ENCODE measurements at places on chromosomes 2 and 18.

- no peak for DNase-seq
Measured at GRCh38 chr2:69122271-69122670, 109.3 kb downstream of the ANTXR1 start.

GRCh38 chr2:32386739-32387138 lies 29.9 kb downstream of the BIRC6 start:
- no peak for DNase-seq

- DNase-seq: no peak
Measured at GRCh38 chr18:48629730-48630324, 91.0 kb downstream of the CTIF start.

DNA sequence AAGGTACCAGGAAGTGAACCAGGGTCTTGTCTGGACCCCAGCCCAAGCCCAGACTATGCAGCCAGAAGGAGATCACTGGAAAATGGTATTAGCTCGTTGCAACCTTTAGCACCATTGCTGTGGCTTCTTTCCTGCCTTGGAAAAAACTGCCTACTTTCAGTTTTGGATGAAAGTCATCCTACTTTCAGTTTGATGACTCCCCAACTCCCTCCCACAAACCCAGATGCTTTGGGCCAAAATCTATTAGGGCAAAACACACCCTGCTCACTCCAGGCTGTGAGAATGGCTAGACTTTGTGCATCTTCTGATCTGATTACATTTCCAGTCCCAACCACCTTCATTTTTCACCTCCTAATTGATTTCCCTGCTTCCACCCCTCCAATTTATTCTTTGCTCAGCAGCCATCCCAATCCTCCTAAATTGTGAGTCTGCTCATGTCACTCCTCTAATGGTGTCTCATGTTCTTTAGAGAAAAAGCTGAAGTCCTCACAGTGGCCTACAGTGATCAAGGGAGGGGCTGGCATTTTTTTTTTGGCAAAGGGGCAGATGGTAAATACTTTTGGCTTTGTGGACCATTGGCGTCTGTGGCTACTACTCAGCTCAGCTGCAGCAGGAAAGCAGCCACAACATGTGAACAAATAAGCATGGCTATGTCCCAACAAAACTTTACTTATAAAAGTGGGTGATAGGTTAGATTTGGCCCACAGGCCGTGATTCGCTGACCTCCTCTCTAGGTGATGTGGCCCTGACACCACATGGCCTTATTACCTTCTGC lies 368.7 kb downstream of the SLC4A3 start:
- DNase-seq: no peak

- DNase-seq: no peak
Measured at GRCh38 chr2:99278793-99279291, 22.2 kb downstream of the LYG1 start.

DNA sequence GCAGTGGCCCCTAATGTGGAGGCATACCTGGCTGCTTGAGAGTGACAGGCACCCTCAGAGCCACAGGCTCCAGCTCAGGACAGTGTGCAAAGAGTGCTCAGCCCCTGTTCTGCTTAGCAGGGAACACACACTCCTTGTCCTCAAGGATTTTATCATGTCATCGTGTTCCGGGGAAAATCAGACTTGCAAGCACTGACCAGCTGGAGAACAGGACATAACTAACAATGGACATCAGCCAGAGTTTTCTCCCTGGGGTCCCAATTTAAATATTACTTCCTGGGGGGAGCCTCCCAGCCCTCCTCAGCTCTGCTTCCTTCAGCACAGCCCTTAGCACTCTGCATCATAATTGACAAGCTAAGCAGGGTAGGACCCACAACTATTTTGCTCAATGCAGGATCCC lies 175.4 kb upstream of the ACAA2 start:
- DNase-seq: no peak

All from stimulated activated CD4-positive, alpha-beta T cell treated with anti-CD3 and anti-CD28 coated beads, TNF-alpha, amount 100 ng/mL, for 1 hour (primary cell).